KG1 (cell line): ENCODE measurements at places on chromosomes 6 and 20.

GRCh38 chr6:40336296-40336695 lies 250.9 kb downstream of the LRFN2 start:
- no peak for DNase-seq

GRCh38 chr20:35490736-35491181 lies 35.4 kb downstream of the CEP250 start:
- DNase-seq, result peak; percentile 77

DNA sequence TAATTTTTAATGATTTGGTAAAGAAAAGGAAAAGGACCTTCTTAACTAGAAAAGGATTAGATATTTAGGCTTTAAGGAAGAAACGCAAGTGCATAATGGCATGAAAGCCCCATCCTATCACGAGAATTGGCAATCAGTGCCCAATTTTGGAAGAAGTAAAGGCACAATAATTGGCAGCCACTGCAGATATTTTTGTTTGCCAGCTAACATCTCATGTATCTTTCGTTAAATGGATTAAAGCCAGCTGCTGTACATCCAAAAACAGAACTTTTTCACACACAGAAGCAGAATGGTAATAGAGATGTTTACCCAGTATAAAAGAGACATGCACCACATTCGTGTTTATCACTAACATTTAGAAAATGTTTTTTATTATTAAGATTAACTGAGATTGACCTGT lies 180.3 kb downstream of the C6orf118 start:
- no peak for DNase-seq

DNA sequence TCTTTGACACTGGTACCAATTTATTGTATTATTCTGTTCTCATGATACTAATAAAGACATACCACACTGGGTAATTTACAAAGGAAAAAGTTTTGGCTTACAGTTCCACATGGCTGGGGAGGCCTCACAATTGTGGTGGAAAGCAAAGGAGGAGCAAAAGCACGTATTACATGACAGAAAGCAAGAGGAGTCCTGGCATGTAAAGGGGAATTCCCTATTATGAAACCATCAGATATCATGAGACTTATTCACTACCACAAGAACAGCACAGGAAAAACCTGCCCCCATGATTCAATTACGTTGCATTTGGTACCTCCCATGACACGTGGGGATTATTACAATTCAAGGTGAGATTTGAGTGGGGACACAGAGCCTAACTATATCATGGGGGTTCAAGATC lies 43.4 kb downstream of the SLC22A2 start:
- DNase-seq, result no peak

DNA sequence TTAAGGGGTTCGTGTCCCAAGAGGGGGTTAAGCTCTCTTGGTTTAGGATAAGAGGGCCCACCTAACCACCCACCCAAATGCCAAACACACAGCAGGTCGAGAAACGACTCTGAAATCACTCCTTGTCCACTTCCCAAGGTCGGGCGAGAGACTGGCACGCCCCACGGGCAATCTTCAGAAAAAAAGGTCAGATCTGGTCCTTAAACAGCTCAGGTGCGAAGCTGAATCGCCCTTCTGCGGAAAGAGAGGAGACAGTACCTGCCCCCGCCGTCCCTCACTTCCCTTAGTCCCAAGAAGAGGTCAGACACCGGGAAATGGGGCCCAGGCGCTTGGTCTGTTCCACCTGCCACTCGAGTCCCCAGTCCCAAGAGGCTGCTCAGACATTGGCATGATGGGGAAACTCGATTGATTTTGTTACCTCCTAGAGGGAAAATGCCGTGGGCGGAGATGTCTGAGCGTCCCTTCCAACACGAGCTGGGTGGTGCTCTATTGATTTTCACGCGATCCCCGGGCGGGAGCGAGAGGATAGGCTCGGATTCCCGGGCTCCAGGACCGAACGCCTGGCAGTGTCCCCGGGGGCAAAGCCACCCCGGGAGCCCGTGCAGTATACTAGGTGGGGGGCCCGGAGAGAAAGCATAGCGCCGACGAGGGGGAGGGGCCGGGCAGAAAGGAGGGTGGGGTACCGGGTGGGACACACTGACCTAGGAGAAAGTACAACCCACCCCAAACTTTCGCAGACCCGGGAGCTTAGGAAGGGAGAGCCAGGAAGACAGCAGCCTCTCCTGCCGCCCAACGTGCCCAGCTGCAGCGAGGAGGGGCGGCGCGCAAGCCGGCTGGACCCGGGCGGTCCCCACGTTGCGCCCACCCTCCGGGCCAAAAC lies 1.1 kb upstream of the SAMD5 start:
- DNase-seq, result no peak

DNA sequence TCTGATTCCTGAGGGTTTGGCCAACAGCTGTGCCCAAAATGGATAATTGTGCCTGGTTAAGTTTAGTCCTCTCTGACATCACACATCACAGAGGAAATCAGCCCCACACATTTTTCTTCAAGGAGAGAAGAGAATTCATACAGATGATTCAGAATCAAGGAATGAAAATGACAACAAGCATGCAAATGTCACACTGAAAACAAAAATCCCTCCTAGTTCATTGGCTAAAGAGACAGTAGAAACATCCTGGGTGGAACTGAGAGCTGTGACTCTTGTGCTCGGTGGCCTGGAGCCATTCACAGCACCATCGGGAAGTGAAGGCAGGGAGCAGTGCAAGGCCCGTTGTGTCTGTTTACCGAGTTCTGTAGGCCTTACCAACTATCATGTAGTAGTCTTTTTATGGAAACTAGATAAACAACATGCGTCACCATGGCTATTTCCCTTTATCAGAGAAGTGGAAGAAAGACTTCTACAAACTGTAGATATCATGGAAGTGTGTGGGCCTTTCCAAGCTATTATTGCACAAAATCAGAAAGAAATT lies 81.7 kb upstream of the TENT5A start:
- no peak for DNase-seq

DNA sequence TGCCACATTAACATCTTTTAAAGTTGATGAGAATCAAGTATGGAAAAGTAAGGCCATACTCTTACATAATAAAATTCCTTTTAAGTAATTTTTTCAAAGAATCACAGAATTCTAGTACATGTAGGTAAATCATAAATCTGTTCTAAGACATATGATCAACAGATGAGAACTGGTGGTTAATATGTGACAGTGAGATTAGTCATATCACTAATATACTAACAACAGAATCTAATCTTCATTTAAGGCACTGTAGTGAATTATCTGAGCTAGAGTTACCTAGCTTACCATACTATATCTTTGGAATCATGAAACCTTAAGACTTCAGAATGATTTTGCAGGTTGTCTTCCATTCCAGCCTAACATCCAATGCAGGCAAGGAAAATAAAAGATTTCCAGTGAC lies 11.6 kb downstream of the PLN start:
- no peak for DNase-seq

DNA sequence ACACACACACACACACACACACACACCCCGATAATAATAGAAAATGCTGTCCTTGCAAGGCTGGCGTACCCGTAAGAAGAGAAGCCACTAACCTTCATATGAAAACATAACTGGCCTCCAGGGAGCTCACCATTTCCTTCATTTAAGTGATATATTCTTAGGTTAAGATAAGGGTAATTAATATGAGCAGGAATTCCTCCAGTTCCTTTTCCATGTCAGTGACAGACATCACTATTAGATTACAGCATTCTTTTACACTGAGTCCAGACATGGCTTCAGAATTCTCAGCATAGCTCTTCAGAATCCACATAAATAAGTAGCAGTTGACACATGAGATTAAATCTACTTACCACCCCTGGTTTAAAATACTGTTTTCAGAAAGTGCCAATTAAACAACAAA lies 121.9 kb downstream of the SIM1 start:
- DNase-seq, result no peak

DNA sequence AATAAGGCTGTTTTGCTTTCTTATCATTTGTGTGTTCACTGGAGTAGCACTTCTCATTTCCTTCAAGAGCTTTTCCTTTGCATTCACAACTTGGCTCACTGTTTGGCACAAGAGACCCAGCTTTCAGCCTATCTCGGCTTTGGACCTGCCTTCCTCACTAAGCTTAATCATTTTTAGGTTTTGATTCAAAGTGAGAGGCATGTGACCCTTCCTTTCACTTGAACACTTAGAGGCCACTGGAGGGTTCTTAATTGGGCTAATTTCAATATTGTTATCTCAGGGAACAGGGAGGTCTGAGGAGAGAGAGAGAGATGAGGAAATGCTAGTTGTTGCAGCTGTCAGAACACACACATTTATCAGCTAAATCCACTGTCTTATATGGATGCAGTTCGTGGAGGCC lies 82.9 kb upstream of the SCAF8 start:
- no peak for DNase-seq

GRCh38 chr6:35454391-35455110 lies 2.4 kb downstream of the FANCE start:
- DNase-seq, result no peak
